ENCODE measurements at places on chromosomes 12 and 14.

DNA sequence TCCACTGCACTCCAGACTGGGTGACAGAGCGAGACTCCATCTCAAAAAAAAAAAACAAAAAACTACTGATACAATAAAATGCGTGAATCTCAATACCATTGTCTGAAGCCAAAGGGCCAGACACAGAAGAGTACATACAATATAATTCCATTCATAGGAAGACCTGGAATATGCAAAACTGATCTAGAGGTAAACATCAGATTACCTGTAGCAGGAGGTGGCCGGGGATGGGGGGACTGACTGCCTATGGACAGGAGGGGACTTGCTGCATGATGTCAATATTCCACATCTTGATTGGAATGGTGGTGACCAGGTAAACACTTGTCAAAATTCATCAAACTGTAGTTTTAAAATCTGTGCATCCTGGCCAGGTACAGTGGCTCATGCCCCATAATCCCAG is 12.5 kb upstream of the FIGNL2 start:
- no peak for DNase-seq

DNA sequence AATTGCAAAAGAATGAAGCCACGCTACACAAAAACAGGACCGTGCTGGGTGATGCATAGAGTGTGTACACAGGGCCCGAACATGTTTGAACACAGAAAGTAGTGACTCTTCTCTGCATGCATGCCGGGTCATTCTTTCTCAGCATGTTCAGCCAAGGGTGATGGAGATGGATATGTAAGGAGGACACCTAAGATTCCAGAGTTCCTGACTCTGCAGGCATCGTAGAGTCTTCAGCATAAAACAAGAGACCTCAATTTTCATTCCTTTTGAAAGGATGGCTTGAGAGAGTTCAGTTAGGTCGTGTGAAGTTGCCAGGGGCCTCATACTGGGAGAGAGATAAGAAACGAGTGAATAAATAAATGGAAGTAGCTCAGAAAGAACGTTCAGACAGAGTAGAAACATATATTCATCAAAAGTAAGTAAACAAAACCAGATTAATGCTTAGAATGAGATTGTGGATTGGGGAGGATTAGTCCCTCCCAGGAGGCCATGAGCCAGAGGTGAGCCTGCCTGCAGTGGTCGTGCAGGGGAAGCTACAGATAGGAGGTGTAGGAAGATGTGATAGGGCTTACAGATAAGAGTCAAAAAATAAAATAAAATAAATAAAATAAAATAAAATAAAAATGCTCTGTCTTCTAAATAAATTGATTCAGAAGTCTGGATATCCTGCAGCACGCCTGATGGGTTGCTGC is 27.6 kb upstream of the SEL1L start:
- no peak for DNase-seq

GRCh38 chr14:52279408-52279807 is 11.9 kb downstream of the PTGDR start:
- no peak for DNase-seq

DNA sequence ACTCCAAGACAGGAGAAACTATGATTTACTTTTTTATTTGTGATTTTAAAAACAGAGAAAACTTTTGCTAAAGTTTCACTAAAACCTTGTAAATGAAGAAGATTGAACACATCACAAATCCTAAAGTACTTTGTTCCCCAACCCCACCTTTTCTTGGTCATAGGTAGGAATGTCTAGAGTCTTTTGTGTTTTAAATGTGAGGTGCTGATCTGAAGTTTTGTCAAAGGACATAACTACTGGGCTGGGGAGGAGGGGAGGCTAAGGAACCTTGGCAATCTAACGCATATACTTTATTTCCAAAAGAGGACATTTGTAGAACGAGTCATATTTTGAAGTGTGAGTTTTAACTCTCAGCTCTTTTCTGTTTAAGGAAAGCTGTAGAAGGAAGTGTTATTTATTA is 37.2 kb downstream of the CATSPERB start:
- no peak for DNase-seq

- DNase-seq: no peak
Observed at GRCh38 chr14:94864387-94865195, 94.7 kb upstream of the GSC start.

- no peak for DNase-seq
Observed at GRCh38 chr12:13002301-13003097, 2.4 kb upstream of the HEBP1 start.

DNA sequence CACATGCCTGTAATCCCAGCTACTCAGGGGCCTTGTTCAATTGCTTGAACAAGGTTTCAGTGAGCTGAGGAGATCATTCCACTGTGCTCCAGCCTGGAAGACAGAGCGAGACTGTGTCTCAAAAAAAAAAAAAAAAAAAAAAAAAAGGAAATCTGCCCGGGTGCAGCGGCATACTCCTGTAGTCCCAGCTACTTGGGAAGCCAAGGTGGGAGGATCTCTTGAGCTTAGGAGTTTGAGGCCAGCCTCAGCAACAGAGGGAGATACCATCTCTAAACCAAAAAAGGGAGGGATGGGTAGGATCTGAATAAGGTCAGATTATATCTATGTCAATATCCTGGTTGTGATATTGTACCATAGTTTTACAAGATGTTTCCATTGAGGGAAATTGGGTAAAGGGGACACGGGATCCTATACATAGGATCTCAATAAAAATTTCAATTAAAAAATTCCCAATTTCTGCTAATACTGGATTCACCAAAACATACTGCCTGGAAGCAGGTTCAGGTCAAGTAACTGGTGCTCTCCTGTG is 76.4 kb downstream of the BORCS5 start:
- no peak for DNase-seq

GRCh38 chr14:25396128-25396527 is 346.2 kb upstream of the STXBP6 start:
- no peak for DNase-seq

- no peak for DNase-seq
Observed at GRCh38 chr12:53205747-53206419, 1.2 kb downstream of the ITGB7 start.

DNA sequence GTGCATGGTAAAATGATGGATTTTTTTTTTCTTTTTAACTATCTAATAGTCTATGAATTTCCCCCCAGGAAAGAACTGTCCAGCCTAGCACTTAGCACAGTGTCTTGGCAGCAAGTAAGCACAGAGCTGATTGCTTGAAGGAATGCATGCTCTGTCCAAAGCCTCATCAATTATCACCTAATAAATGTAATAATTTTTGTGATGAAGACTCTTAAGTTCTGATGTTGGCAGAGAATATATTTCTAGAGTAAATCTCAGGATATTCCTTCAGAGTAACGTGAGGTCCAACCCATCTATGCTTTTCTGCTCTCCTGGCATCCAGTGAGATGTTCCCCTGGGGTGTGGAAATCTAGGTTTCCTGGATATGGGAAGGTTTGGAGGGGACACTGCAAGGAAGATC is 152.4 kb downstream of the TMX1 start:
- no peak for DNase-seq

DNA sequence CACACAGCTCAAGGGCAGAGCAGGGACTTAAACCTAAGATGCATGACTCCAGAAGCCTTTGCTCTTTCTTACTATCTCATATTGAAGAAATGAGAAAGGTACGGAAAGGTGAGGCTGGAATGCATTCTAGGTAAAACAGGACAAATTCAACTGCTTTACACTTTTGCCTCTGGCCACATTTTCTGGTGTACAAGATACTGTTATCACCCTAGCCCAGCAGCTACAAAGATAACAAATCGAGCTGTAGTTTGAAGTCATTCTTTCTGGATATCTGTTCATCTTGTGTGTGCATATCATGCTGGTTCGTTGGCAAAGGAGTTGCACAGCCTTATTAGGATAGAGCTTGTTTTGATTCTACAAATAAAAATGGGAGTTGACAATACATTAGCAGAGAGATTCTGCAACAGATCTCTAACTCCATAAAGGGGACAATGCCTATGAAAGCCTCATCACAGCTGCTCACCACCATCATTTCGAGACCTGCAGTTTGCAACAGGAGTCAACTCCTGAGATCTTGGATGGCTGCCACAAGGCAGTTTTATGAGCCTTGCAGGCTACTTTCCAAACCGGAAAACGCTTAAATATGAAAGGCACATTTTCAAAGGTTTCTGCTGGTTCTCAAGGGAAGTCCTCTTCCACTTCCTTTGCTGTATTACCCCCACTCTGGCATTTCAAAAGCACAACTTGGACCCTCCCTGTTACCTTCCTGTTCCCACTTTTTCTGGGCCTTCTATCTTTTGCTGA is 64.9 kb downstream of the STXBP6 start:
- no peak for DNase-seq

- no peak for DNase-seq
Observed at GRCh38 chr14:26929361-26929760, 331.5 kb upstream of the NOVA1 start.

DNA sequence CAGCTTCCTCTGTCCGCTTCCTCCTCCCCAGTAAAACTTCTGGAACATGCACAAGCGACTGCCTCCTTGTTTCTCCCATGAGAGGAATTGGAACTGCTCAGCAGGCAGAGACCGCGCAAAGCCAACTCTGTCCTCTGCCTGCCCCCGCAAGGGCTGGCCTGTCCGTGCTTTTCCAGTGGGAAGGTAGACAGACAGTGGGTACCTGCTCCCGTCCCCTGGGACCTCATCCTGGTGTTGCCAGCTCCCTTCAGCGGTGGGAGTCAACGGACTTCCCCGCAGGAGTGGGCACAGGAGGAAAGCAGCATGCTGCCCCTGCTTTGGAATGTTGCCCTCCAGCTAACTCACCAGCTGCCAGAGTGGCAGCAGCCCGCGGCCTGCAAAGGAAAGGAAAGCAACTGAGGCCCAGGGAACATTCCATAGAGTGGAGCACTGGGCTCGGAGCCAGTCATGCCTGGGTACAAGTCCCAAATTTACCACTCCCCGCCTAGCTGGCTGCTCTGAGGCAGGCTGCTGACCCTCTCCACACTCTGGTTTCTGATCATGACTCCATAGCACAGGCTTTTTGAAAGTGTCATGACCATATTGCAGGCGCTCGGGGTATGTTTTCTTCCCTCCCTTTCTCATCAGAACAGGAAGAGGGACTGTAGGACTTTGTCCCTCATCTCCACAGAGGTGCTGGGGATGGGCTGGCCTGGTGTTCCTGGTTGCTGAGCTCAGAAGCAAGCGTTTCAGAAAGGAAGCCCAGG is 89.2 kb upstream of the CLMN start:
- no peak for DNase-seq

- DNase-seq: no peak
Observed at GRCh38 chr12:53496752-53497032, 2.6 kb downstream of the MAP3K12 start.

GRCh38 chr14:39212693-39213092 is 21.0 kb upstream of the MIA2 start:
- DNase-seq: no peak

- peak; percentile 22 for DNase-seq
Observed at GRCh38 chr12:71840231-71840847, 780 bp downstream of the TBC1D15 start.

- no peak for DNase-seq
Observed at GRCh38 chr14:75204116-75204515, 27.7 kb upstream of the TMED10 start.

- no peak for DNase-seq
Observed at GRCh38 chr12:70243510-70244371, 508 bp downstream of the CNOT2 start.

DNA sequence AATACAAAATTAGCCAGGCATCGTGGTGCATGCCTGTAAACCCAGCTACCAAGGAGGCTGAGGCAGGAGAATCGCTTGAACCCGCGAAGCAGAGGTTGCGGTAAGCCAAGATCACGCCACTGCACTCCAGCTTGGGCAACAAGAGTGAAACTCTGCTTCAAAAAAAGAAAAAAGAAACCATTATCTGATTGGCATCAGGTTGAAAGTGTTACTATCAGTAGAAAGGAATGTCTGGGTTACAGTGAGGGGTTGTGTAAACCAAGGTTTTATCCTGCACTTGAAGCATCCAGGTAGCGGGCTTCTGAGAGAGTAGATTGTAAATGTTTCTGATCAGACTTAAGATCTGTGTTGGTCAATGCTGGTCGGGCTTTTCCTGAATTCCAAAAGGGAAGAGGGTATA is 14.1 kb upstream of the OXA1L start:
- no peak for DNase-seq

- DNase-seq: no peak
Observed at GRCh38 chr12:121139286-121139685, 6.6 kb downstream of the P2RX7 start.

- DNase-seq: no peak
Observed at GRCh38 chr12:48691826-48692487, 9.9 kb upstream of the KANSL2 start.

- DNase-seq: peak; percentile 23
Observed at GRCh38 chr12:123269395-123269892, 2.2 kb downstream of the CDK2AP1 start.

GRCh38 chr14:65131301-65131701 is 29.0 kb upstream of the MAX start:
- DNase-seq: peak; percentile 34

DNA sequence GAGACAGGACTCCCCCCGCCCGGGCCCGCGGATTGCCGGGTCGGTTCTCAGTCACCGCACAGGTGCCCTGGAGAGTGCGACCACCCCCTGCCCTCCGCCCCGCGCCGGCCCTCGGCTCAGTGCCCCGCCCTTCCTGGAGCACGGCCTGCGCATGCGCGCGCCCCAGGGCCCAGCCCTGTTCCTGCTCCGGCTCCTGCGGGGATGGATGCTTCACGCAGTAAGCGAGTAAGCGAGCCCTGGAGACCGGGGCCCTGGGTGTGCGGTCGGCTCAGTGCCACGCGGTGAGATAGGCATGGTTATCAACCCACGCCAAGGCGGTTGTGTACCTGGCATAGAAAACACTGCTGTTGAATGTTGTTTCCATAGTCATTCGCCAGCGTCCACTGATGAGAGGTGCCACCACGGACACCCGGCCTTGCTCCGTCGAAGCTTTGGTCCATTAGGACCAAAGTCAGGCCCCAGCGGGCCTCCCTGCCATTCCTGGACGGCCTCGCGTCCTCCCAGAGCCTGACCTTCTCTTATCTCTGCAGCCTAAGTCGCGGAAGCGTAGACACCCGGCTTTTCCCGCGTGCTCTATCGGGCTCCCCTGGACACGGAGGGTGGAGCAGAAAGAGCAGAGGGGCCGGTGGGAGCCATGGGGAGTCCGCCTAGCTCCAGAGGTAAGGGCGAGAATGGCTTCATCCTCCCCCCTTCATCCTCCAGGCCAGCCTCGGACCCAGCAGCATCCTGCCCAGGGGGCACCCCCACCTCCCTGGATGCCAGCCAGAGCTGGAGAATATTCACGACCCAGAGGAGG is 90.6 kb downstream of the PAPOLA start:
- no peak for DNase-seq

DNA sequence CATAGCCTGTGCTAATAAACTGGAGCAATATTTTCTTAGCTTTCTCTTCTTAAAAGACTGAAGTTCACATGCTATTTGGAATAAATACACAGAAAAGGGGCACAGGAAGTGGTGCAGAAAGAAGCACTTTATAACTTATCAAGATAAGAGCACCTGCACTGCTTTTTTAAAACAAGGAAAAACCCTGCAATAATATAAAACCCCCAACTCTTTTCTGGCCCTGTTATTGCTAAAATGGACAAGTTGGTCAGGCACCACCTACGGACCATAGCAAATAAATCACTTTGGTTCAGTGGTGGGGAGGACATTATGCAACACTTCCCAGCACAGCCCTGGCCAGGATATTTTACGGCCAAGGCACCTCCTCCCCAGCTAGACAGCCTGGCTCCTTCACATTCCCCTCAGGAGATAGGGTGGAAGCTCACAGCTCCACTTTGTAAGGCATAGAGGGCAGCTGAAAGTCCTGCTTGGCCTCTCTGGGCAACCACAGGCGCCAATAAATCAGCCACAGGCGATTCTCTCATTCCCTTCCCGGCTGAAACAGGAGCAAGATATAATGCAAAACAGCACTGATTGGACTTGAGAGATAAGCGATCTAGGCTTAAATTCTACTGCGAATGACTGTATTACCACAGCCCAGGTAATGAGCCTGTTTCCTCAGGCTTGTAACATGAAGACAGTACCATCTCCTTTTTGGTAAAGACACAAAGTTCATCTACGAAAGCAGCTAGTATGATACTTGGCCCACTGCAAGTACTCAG is 2.0 kb downstream of the ZBTB25 start:
- no peak for DNase-seq

Measured in retinal pigment epithelial cell (primary cell).